Activated T-cell treated with anti-CD3 and anti-CD28 coated beads, Interleukin-2, amount 50 U/mL, for 72 hours (primary cell): ENCODE measurements at places on chromosomes 3 and 15. TPM values are rescaled to one million over a fixed set of nuclear protein-coding genes. Genes with fewer than 3 reads are reported as not detected.

DNA sequence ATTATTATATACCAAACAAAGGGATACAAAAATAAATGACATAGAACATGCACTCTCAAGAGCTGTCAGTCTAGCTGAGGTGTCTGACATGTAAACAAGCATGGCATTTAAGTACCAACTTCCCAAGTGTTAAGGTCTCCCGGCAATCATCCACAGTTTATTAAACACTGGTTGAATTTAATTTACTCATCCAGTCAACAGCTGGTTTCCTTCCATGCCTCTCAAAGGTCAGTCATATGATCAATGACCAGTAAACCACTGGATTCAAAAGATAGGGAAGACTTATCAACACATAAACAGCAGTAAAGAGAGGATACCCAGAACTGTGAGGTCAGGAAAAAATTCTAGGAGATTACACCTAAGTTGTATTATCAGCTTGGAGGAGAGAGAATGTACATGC lies 80.4 kb downstream of the ADAM10 start:
- DNase-seq = no peak

DNA sequence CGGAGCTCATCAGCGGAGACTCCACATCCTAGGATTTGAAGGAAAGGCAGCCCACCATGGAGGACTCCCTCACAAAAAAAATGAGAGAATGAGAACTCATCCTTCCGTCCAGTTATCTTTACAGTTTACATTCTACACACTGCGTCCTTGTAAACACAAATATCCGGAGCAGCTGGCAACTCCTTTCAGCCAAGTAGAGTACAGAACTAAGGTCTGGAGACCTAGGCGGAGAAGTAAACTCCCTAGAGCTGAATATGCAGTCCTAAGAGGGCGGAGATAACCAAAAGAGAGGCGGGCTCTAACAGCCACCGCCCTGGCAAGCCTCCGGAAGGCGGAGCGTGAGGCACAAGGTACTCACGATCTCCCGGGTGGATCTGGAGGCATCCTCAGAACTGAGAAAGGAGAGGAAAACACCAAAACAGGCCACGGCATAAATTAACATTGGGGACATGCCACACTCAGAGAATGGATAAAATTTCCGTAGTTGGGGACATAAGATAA lies 924 bp upstream of the SIN3A start:
- DNase-seq = peak; percentile 89

DNA sequence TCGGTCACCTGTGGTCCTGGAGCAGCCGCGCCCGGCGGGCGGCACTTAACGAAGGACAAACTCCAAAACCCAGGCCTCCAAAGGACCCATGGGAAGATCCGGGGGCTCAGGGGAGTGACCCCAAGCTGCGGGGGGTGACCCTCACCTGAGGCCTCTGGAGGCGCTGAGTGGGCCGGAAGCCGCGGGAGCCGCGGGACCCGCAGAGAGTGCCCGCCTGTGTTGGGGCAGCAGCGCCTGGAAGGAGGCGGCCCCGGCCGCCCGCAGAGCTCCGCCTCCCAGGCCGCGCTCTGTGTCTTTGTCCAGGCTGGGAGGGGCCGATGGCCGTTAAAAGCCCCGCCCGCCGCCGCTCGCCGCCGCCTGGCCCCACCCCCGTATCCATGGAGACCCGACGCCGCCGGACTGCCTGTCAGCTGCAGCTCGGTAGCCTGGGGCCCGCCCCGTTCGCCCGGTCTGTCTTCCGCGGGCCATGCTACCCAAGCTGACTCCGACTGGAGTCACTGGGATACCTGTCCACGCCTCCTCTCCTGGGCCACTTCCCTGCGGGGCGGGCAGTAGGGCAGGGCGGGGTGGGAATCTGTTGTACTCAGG lies 15.3 kb upstream of the FANCD2 start:
- DNase-seq = peak; percentile 92

- DNase-seq = no peak
These were observed 86.4 kb upstream of the ARRDC4 start for GRCh38 chr15:97874139-97874538.

- DNase-seq = peak; percentile 81
These were observed 29.3 kb upstream of the SH3BP5 start for GRCh38 chr3:15361494-15362214.

- DNase-seq = no peak
These were observed 31.5 kb downstream of the CRTAP start for GRCh38 chr3:33145221-33145900.

- DNase-seq = no peak
These were observed 480 bp downstream of the CHRNA7 start for GRCh38 chr15:32030795-32031194.

GRCh38 chr3:98596541-98597500 lies 3.4 kb upstream of the CPOX start:
- peak; percentile 36 for DNase-seq

DNA sequence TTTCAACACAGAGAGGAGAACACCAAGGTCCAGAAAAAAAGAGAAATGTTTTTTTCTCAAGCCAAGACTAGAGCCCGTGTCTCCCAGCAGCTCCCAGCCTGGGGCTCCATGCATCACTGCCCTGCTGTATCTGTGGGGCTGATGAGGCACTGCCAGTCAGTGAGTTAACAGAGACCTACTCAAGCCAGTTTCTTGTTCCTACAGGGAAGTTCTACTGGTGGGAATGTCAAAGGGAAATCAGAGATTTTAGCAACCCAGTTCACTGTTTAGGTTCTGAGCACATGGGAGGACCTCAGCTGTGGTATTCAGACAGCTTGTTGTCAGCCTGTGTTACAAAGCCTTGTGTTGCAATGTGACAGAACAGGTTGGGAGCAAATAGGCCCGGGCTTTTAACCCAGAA lies 234.3 kb downstream of the TLE3 start:
- DNase-seq = no peak

DNA sequence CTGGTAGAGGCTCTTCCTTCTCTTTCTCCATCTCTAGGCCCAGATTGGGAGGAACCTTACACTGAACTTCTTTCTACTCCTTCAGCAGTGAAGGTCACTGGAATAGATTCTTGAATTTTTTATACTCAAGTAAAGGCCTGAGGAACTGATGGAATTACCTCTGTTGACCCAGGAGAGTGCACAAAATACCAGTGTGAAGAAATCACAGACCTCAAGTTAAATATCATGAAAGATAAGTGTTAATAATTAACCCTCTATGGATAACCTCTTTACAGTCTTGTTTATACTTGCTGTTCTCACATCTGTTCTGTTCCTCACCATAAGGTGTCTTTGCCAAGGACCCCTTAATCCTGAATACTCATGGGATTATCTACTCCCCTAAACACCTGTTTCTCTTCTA lies 244.4 kb upstream of the STAC start:
- no peak for DNase-seq

GRCh38 chr15:59349680-59350420 lies 22.8 kb downstream of the MYO1E start:
- peak; percentile 22 for DNase-seq

DNA sequence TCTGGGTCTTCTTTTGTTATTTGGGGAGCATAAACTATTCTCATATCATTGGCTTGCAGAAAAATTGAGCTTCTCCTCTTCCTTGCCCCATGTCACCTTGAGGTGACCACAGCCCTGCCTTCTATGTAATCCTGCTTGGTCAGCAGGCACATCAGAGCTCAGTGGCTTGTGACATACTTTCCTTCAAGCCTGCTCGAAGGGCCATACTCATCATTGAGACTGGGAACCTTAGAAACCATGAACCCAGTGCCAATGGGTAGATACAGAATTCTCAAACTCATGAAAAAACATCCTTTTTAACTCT lies 3.7 kb upstream of the CCR2 start:
- no peak for DNase-seq

DNA sequence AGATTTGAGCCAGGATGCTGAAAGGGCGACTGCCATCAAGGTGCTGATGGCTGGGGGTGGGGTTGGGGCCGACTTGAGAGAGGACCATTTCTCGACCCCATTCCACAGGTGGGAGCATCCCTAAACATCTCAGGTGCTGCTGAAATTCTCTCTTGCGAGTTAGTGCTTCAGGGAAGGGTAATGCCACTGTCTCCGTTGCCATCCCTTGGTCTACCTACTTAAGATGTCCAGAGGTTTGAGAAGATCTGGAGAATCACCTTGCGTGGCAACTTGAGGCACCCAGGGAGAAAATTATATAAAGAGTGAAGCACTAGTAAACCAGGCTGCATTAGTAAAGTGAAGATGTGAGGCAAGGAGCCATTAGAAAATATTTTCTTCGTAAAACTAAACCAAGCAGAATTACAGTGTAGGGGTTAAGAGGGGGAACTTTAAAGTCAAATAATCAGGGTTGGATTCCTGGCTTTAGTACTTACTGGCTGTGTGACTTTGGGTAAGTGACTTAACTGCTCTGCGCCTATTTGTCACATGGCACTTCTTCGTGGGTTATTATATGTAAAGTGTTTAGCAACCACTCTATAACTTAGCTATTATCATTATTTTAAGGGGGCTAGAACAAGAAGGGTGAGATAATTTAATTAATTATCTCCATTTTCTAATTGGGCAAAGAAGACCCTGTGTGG lies 662 bp upstream of the RFTN1 start:
- no peak for DNase-seq

DNA sequence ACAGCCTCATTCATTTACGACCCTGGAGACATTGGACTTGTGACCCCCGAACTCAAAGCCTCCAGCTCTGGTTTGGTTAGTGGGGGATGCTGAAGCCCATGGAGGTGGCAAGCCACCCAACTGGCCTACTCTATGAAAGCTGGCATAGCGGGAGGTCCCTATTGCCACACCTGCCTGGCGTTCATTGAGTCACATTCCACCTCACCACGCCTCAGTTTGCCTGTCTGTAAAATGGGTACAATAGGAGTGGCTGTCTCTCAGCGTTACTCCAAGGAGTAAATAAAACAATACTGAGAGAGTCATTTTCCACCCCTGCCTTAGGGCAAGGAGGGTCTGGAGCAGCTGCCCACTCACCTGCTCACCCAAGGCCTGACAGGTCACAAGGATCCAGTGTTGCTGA lies 60.2 kb downstream of the NUP210 start:
- no peak for DNase-seq

DNA sequence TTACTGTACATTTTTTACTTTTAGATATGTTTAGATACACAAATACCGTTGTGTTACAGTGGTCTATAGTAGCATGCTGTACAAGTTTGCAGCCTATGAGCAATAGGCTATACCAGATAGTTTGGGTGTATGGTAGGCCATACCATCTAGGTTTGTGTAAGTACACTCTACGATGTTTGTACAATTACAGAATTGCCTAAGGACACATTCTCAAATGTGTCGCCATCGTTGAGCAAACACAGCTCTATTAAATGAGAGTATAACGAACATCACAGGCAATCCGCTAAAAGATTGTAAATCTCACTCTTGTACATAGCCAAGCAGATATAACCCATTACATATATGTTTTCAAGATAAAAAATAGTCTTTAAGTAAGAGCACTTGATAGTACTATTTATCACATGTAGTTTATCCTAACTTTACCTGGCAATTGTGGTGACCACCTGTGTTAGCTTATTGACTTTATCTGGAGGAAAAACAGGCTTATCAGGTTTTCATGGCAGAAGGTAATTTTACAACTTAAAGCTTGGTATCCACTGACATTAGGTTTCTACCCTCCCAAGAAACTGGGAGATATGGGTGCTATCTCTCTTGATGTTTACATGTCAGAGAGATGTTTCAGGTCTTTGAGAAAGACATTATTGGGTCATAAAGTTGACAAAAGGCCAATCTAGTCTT lies 898.7 kb downstream of the NSUN3 start:
- no peak for DNase-seq

DNA sequence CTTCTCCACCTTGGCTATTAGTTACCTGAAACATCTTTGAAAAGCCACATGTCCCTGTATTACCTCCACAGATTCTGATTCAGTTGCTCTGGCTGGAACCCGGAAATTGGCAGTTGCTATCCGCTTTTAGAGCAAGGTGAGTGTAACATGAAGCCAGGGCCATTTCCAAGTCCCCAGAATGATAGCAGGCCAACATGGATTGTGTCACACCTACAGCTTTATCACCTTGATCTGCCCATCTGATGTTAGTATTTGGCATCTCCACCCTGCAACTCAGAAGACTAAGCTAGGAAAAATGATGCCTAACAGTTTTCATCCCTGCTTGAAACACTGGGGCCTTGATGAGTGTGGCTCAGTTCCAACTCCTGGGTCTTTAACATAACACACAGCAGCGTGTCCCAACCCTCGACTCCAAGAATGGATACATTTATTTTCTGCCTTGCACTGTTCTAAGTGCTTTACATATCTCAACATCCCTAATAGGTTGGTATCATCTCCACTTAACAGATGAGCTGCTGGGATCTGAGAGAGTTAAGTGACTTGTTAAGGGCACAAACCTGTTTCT lies 21.3 kb upstream of the NUDT16 start:
- no peak for DNase-seq

GRCh38 chr3:61667814-61668213 lies 106.4 kb downstream of the PTPRG start:
- DNase-seq = no peak

GRCh38 chr3:64445109-64445943 lies 220.1 kb upstream of the PRICKLE2 start:
- no peak for DNase-seq

VILL gene
- 16.1 TPM for total RNA-seq

CHL1 gene
- total RNA-seq = not detected

ABHD6 gene
- 4.1 TPM for total RNA-seq

SERPINI1 gene
- 3.7 TPM for total RNA-seq

KBTBD12 gene
- not detected for total RNA-seq

NOX5 gene
- not detected for total RNA-seq

CPEB1 gene
- total RNA-seq = 0.48 TPM

STRC gene
- total RNA-seq = 3.3 TPM
